Activated CD8-positive, alpha-beta memory T cell treated with anti-CD3 and anti-CD28 coated beads for 1 hour (primary cell): ENCODE measurements at places on chromosomes 4 and X.

DNA sequence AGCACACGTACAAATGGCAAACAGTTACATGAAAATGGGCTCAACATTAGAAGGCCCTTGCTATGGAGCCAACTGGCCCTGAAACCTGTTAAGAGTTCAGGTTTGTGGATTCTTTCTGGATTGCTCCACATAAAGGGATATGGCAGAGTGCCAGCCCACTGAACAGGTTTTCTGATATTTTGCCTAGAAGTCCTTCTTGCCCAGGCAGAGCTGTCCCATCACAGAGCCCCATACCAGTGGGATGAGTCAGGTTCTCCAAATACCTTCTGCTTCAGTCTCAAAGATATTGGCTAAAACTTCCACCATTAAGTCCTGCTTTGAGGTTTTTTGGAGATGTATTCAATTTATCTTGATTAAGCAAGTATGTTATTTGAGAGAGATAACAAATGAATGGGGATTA is 146.8 kb upstream of the IL1RAPL2 start:
- DNase-seq: no peak

GRCh38 chr4:189861101-189861500 is 79.6 kb upstream of the FRG1 start:
- no peak for DNase-seq

- no peak for DNase-seq
Measured at GRCh38 chr4:121879135-121879534, 8.9 kb upstream of the BBS7 start.

DNA sequence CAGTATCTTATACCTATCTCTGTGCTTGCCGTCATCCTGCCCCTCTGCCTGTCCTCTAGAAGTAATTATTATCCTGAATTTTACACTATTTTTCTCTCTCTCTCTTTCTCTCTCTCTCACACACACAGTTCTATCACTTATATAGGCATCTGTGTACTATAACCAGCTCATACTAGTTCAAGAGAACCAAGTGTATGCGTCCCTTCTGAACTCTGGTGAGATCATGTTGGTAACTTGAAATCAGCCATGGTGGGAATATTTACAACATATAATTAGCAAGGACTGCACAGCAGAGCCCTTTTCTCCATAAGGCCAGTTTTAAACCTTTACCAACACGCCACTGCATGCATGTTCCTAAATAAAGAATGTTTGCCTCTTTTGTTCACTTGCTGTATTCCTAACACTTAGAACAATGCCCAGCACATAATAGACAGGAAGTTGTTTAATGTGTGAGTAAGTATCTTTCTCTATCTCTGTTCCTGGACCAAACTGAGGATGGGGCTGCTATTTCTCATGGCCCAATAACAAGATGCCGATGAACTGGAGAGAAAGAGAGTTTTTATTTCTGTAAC is 51.1 kb upstream of the IL21 start:
- DNase-seq: no peak

- no peak for DNase-seq
Measured at GRCh38 chrX:39819921-39820849, 277.6 kb downstream of the BCOR start.

GRCh38 chr4:168167714-168168284 is 75.5 kb downstream of the ANXA10 start:
- no peak for DNase-seq

DNA sequence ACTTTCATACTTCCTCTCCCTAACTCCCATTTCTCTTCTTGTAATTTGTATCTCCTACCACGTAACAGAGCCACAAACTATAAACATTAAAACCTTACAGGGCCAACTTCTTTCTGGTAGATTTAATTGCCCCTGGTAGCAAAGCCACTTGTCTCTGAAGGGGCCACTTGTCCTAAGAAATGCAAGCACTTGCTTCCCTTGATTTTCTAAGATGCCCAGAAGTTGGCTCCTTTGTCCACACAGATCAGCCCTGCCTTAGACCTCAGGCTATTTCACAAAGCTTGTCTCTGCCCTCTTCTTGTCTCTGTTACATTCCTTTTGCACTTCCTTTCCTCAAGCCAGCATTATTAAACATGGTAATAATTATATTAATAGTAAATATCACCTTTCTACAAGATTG is 80.6 kb upstream of the CXXC4 start:
- no peak for DNase-seq

- DNase-seq: no peak
Measured at GRCh38 chr4:96630839-96631238, 790.9 kb downstream of the PDHA2 start.

- DNase-seq: no peak
Measured at GRCh38 chr4:52625216-52625615, 33.9 kb downstream of the USP46 start.

- peak; percentile 3 for DNase-seq
Measured at GRCh38 chrX:49840679-49841078, 11.6 kb downstream of the PAGE4 start.

- DNase-seq: no peak
Measured at GRCh38 chrX:71216485-71216884, 6.5 kb upstream of the GJB1 start.

DNA sequence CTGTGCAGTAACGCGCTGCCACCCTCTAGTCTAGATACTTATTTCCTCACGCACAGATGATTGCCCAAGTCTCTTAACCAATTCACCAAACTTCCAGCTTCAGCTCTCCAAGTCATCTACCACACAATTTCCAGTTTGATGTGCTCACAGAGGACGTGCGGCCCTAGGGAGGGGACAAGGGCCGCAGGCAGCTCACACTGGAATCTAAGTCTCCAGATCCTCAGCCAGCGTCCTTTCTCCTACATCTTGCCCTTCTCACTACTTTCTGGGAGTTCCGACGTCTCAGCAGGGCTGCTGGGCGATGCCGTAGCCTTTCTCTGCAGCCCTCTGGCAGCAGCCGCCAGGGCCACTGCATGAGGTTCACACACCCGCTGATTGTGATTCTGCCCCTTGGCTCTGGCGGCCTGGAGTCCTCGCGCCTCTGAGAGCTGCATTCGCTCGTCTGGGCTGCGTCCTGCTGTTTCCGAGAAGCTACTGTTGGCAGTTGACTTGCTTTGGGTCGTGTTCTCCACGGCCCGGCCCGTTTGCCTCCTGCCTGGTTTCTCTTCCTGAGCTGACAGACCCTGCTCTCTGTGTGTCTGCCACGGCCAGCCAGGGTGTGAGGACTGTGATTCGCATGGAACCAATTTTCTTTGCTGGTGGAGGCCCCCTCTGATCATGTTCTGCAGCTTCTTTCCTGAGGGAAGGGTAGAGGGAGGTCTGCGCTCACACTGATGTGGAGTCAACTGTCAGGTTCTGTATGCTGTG is 14.1 kb upstream of the TMEM131L start:
- DNase-seq: no peak

DNA sequence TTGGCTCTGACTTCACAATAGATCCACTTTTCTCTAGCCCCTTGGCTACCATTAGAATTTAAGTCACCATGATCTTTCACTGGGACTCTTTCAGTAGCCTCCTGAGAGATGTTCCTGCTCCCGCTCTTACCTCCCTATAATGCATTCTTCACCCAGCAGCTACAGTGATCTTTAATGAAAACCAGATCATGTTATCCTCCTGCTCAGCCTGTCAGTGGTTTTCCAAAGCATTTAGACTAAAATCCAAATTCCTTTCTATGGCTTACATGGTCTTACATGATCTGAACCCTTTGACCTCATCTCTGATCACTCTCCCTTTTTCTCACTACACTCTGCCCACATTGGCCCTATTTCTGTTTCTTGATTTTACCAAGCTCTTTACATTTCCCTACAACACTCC is 18.3 kb upstream of the RPS6KA3 start:
- no peak for DNase-seq

DNA sequence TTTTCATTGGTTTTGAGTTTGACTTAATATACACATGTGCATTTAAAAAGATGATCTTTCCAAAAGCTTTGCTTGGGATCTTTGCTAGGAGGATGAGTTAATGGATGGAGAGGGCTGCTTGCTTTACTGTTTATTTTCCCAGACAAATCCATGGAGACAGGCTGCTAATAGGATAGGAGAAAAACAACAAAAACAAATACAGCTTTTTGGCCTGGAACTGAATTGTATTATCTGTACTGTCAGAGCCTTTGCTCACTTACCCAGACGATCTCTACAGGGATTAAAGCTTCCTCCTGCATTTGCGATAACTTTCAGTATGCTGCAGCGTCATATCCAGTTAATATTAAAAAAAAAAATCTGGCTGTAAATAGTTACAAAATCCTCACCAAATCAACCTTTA is 190.8 kb upstream of the NUDT6 start:
- no peak for DNase-seq

DNA sequence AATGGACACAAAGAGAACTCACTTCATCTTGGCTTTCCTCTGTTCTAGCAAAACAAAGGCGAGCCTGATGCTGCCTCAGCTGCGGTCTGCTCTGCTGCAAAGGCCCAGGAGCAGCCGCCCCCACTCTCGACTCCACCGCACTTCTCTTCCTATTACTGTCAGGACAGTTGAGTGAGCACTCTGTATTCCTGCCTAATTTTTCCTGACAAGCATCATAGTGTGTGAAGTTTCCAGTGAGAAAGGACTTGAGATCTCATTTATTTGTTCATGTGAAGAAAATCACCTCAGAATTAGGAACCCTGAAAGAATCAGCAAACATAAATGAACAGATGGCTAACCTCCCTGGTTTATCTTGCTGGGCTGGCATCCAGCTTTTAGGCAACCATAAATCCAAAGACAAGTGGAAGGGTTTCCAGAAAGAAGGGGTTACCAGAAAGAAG is 15.6 kb downstream of the SCARB2 start:
- no peak for DNase-seq

DNA sequence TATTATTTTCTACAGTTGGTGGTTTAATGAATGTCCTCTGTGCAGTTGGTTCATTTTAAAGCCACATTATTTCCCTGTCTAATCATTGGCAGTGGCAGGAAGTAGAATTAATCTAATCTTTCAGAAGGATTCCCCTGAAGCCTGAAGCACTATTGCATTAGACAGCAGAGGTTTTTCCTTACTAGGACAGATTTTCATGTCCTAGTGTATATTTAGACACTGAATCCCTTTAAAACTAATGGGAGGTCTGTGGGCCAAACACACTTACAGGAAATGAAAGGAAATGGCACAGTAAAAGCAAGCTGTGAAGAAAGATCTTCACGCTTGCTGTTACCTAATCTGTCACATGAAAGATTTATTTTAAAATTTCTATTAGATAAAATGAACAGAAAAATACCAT is 165.2 kb downstream of the SLC39A8 start:
- no peak for DNase-seq

DNA sequence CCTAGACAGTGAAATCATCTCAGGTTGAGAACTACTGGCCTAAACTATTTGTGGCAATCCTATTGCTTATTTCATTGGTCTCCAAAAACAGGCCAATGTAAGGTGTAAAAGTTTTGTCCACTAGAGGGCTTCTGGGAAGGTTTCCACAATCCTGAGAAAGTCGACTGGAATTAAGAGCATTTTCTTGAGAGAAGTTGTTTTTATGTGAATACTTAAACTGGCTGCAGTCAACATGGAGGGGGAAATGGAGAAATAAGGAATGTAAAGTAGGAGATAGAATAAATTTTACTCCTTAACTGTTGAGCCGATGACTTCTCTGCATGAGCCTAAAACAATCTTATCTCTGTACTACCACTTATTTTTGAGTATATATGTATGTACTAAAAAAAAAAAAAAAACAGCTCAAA is 11.0 kb upstream of the EIF4E start:
- DNase-seq: no peak

DNA sequence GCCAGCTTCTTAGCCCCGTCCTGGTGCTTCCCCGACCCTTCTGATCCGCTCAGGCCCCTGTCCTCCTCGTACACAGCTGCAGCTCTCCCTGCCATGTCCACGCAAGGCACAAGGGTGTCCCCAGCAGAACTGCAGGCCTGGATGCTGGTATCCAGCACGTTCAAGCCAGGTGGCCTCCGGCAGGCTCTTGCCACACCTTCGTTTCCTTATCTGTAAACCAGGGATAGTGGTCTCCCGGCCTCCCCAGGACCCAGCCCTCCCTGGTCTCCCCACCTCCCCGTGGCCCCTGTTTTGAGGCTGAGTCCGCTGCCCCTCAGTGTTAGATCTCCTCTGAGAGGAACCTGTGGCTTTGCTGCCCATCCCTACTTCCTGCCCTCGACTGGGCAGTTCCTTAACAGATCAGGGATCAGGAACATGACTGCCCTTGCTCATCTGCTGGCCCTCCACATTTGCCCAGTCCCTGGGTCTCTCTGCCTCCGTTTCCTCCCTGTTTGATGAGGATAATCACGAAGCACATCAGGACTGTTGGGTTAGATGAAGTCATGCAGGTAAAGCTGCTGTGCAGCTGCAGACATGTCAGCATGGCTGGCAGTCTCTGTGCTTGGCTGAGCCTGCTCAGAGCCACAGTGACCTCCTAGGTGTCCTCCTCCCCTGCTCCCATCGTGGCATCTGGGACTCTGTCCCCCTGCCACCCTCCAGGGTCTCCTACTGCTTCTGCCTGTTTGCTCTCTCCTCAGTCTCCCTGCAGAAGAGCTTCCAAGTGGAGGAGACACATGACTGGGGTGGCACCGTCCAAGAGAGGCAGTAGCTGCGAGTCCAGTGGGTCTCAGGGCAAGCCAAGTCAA is 32.9 kb downstream of the PIGG start:
- no peak for DNase-seq

- DNase-seq: no peak
Measured at GRCh38 chr4:107408968-107409367, 311.1 kb downstream of the PAPSS1 start.

GRCh38 chr4:116122124-116122523 is 963.3 kb downstream of the TRAM1L1 start:
- no peak for DNase-seq

- DNase-seq: no peak
Measured at GRCh38 chr4:110131916-110132315, 66.5 kb downstream of the ELOVL6 start.

DNA sequence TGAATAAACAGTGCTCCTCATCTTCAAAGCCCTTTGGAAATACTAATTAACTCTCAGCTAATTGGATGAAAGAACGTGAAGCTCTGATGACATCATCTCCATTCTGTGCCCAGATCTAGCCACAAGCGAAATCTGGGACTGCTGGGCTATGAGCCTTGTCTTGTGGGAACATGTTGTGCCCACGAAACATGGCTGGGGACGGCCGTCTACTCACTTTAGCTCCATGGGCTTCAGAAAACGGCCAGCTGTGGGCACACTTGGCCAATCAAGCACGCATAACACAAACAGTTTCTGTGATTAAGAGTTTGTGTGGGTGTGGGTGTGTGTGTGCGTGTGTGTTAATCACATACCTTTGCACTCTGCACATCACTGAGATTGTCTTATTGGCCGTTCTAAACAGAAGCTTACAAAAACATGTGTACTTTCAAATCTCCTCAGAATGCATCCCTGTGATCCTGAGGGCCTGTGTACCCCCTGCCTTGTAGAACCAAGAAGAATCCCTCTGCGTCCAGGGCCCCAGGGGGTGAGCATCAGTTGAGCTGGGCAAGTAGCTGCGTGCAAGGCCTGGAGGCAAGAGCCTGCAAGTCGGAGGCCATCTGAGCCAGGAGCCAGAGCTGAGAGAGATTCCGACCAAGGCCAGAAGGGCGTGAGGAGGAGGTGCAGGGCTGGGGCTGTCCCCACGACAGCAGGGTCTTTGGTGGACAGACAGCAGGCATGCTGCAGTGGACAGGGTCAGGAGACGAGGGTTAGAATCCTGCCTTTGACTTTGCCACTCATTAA is 18.7 kb upstream of the ZNF185 start:
- DNase-seq: no peak
